Kidney glomerular epithelial cell (primary cell): ENCODE measurements at places on chromosomes 11 and 22.

DNA sequence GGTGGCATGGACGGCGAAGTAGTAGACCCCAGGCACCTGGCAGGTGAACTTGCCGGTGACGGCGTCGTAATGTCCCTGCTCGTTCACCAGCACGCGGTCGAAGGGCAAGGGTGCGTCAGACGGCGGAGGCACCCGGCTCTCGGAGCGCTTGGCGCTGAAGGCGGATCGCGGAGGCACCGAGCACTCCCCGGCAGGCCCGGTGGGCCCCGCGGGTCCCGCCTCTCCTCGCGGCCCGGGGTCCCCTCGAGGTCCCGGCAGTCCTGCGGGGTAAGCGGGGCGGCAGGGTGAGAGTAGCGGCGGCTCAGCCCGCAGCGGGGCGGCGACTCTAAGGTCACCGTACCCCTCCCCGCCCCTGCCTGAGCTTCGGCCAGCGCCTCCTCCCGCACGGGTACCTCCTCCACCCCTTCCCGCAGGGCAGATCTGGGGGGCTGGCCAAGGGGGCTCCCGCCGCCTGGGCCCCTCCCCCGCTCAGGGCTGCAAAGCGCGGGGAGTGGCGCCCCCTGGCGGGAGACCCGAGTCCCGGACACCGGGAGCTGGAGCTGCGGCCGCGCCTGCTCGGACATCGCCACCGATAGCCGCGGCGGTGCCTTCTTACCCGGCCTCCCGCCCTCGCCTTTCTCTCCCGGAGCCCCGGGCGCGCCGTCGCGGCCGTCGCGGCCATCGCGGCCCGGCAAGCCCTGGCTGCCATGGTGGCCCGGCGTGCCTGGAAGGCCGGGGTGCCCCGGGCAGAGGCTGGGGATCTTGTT is 921 bp downstream of the C1QTNF5 start:
- DNase-seq = no peak

- no peak for DNase-seq
These were observed 19.8 kb upstream of the PSMA1 start for GRCh38 chr11:14539982-14540421.

- DNase-seq = no peak
These were observed 11.9 kb upstream of the TEF start for GRCh38 chr22:41369837-41370236.

GRCh38 chr22:25955323-25955722 is 213.3 kb downstream of the MYO18B start:
- DNase-seq = no peak

DNA sequence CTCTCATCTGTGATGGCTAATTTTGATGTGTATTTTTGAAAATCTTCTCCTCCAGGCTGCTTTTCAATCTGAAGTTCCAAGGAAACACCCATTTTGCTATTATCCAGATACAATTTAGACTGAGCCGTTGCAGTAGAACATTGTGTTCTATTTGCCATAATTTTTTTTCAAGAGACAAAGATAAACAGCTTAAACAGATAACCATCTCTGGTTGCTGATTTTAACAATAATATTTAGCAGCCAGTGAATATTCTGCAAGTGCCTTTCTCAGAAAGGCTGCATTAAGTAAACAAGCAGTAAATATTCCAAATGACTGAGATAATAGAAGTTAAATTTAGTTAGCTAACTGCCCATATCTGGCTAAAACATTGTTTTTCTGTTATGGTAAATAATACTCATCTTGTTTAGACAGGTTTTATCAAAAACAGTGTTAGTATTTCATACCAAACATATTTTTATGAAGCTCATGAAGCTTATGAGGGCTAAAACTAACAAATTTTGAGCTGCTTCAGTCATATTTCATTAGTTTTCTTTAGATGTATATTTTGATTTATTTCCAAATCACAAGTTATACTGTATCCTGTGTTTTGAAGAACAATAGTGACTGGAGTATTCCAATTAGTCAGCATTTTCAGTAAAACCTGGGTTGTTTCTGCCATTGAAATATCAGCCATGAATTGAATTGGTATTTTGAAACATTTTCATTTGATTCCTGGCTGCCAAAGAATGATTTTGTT is 206.7 kb downstream of the SBF2 start:
- DNase-seq = no peak

DNA sequence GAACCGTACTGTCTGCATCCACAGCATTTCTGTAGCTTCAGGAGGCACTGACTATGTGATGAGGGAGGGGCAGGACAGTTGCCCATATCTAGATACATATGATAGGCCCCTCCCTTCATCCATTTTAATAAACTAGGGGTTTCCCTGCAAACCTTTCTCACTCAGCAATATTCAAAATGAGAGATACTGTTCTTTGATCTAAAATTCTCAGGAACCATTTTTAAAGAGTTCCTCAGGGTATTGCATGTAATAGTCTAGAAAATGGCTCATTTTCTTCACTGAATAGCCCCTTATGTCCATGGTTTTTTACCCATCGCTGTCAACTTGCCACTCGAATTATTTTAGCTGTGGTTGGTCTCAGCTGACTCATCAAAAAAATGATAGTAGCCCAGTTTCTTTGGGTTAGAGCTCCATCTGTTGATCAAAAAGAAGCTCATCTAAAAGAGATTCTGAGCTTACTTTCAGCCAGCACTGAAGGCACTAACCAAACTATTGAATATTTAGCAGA is 37.0 kb upstream of the DNAJB7 start:
- peak; percentile 70 for DNase-seq
